ENCODE measurements at places on chromosomes 1 and 21.

DNA sequence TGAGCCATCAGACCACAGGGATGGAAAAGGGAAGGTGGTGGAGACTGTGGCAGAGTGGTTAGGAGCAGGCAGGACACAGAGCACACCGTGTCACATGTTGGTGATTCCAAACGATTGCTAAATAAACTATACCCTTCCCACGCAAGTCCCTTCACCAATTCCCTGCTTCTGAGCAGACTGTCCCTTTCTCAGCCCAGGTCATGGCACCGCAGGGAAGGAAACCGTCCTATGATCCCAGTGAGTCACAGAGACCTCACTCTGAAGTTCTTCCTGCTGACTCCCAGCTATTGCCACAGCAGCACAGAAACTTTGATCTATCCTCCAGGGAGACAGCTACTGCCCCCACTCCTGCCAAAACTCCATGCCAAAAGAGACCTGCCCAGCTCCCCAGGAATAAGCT is 19.2 kb downstream of the RIMS3 start:
- DNase-seq, result no peak

DNA sequence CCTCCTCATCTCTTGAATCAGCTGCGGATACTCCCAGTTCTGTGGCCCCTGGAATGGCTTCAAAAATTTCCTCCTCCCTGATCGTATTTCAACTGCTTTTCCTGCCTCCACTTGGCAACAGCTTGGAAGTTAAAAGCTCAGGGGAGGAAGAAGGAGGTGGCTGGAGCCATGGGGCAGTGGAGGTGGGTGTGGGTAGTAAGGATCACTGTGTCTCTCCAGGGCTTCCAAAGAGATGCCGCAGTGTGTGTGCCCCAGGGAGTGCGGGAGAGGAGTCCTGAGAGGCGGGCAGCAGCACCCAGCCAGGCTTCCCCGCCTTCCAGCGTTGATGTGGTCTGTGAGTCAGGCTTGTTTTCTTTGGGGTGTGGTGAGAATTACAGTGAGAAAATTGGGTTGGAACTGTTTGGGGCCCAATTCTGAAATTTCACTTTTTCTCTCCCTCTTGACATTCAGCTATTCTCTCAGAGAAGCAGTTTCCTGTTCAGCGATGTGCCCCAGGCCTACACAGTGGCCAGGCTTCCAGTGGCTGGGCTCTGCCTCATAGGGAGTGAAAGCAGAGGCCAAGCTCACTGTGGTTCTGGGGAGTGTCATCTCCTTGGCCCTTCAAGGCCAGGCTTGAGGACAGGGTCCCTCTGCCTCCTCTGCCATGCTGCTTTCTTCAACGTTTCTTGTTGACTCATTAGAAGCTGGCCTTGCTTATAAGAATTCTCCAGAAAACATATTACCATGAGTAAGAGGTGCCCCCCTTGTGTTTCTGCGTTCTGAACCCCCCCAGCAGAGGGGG is 69.0 kb downstream of the PGM1 start:
- no peak for DNase-seq

- DNase-seq, result peak; percentile 23
These were observed 1.0 kb upstream of the DCAF6 start for GRCh38 chr1:167935216-167936067.

DNA sequence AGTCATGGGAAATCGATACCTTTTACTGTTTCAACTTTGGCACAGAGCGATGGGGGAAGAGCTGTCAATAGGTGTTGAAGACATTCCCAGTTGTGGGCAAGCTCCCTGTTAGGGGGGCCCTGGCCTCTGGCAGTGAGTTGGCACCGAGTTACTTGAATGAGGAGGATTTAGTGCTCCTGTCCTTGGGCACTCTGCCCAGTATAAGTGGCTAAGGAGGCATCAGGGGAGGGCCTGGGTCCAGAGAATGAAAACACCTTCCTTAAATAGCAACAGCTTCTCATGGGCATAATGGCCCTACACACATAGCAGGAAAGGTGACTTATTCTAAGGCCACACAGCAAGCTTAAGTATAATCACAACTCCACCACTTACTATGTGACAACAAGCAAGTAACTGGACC is 664.4 kb downstream of the PTPRU start:
- no peak for DNase-seq

DNA sequence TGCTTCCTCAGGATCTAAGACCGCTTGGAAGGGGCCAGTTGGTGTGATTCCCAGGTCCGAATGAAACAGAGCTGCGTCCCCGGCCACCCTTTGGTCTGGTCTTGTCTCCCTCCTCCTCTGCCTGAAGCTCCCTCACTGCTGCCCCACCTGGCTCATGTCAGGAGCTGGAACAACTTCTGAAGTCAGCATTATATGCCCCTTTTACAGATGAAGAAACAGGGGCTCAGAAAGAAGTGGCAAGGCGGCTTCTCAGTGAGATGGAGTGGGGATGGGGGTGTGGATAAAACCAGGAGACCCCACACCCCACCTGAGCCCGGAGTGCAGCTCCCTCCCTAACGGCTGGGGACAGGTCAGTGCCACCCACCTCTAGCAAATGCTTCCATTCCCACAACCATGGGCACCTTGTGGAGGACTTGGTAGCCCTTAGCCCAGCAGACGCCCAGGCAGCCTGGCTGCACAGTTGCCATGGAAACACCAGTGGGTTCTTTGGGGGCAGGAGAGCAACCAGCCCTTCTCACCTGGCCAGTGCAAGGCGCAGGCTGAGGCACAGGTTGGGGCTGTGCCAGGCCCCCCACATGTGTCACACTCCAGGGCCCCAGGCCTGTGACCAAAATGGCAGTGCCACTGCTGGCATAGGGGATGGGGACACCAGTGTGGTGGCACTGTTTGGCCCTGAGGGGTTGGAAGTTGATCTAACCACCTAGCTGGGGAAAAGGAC is 31.9 kb upstream of the ECE1 start:
- DNase-seq, result no peak

Measured in globus pallidus (tissue), 1 donor.